Metanephros (tissue), 2 donors: ENCODE measurements at places on chromosomes 2 and 18. TPM values are rescaled to one million over a fixed set of nuclear protein-coding genes. Genes with fewer than 3 reads are reported as not detected.

The SDC1 gene
- total RNA-seq: 38.7 TPM

The HRH4 gene
- 0.23 TPM for total RNA-seq

The TRPM8 gene
- total RNA-seq: not detected

The CTAGE1 gene
- not detected for total RNA-seq

The ADGRF3 gene
- total RNA-seq: 0.64 TPM

The CHRNA1 gene
- total RNA-seq: 5.7 TPM

The TMEM185B gene
- total RNA-seq: 34.2 TPM

The CASP8 gene
- total RNA-seq: 14.5 TPM

The SIX3 gene
- total RNA-seq: not detected
